NCI-H1417 treated with DMSO at 0.1 percent for 48 hours (cell line): ENCODE measurements at places on chromosomes 4 and X.

DNA sequence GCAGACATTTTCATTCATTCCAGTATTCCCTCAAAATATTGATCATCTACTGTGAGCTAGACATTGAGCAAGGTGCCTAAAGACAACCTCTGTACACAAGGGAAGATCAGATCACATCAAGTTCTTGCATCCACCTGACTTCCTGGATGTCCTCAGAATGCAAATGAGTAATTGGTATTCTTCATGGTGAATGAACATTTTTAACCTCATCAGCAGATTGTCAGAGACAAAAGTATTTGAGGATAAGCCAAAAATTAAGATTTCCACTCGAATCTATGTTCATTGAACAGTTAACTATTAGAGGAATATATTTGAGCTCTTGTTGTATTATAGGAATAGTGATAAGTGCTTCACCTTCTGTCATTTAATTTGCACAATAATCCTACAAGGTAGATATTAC is 1.3 kb downstream of the SMARCAD1 start:
- DNase-seq = no peak

DNA sequence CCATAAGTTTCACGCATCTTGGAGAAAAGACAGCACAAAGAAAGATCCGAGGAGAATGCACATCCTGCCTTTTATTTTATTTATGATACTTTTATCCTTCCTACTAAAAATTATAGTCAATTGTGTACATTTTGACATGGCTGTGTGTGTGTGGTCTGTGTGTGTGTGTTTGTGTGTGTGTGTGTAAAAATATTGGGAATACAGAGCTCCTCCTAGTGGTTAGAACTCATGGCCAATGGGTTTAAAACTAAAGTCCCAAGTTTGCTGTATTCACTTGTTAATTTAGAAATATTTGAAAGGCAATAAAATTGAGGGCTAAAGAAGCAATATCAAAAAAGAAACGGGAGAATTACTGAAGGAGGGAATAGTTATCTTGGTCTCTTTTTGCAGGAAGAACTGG is 47.5 kb downstream of the NKX6-1 start:
- no peak for DNase-seq

GRCh38 chr4:59565836-59566235 is 1634.3 kb upstream of the ADGRL3 start:
- no peak for DNase-seq

- no peak for DNase-seq
These were observed 47.9 kb downstream of the TET2 start for GRCh38 chr4:105194328-105195231.

DNA sequence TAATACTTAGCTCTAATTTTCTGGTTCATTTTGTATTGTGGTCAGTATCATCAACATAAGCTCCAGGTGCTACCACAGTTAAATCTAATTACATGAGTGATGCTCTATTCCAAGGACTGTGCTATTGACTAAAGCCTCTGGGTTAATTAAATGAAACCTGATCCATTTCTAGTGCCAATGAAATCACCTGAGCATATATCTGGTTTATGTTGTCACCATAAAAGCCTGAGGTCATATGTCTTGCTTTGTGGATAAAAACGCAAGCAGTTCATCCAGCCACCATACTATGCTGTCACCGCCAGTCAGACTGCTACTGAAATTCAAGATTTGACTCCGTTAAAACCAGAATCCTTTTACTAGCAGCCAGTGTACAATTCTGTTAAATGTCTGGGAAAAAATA is 64.2 kb upstream of the ZNF518B start:
- DNase-seq = peak; percentile 90

DNA sequence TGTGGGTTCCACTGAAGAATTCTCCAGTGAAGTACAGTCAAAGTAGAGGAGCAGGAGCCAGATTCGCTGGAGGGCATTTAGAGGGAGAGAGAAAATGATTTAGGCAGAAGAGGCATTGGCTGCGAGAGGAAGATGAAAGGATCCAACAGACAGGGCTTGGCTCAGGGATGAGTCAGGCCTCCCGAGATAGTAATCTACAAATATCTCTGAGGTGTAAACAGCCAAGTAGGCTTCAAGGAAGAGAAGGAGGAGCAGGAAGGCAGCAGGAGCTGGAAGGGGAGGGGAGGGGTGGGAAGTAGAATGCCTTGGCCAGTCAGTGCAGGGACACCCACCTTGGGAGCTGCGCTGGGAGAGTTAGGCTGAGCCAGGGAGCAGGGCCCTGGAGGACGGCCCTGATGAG is 55.5 kb downstream of the PJA1 start:
- no peak for DNase-seq

DNA sequence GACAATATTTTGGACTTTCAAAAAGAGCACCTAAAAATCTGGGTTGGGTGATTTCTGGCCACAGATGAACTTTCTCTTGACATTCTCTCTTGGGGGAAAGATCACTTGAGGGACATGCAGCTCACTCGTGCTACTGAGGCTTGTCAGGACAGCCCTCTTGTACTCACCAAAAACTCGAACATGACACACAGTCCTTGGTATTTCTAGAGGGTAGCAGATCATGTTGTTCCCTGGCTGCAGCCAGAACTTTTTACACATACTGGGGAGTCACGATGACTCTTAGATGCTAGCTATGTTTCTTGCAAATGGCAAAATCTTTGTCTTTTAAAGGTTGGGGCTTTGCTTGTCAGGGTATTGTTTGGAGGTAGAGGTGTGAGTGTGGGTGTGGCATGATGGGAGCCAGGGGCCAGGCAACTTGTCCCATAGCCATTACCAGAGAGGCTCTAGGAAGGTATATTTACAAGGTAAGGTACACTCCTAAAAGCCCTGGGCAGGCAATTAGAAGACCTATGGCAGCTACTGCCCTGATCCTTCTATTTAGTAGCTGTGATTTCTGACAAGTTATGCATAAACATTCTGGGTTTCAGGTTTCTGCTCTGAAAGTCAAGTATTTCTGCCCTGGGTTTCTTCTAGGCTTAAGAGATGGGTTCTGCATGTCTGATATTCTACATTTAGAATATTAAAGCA is 241.7 kb upstream of the TLL1 start:
- DNase-seq = no peak

- no peak for DNase-seq
These were observed 3.2 kb upstream of the PLP1 start for GRCh38 chrX:103773445-103773844.

DNA sequence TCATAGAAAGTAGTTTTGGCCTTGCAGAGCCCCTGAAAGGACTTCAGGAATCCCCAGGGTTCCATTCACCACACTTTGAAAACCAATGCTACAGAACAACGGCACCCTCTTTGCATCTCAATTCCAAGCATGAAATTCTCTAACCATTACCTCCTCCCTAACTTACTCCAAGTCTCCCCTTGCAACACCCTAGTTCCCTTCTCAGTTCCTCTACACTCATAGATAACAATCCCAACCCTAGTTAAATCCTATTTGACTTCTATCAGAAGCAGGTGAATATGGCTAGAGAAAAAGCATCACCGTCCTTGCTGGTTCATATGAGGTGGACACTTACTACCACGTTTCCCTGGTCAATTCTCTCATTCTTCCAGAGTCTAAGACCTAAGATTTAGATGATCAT is 2.4 kb downstream of the RCHY1 start:
- DNase-seq = no peak

- DNase-seq = no peak
These were observed 1087.4 kb upstream of the SLIT2 start for GRCh38 chr4:19164334-19164733.

- no peak for DNase-seq
These were observed 2.0 kb upstream of the LIMCH1 start for GRCh38 chr4:41535911-41536371.

GRCh38 chrX:38651625-38652601 is 90.6 kb downstream of the TSPAN7 start:
- DNase-seq = no peak

DNA sequence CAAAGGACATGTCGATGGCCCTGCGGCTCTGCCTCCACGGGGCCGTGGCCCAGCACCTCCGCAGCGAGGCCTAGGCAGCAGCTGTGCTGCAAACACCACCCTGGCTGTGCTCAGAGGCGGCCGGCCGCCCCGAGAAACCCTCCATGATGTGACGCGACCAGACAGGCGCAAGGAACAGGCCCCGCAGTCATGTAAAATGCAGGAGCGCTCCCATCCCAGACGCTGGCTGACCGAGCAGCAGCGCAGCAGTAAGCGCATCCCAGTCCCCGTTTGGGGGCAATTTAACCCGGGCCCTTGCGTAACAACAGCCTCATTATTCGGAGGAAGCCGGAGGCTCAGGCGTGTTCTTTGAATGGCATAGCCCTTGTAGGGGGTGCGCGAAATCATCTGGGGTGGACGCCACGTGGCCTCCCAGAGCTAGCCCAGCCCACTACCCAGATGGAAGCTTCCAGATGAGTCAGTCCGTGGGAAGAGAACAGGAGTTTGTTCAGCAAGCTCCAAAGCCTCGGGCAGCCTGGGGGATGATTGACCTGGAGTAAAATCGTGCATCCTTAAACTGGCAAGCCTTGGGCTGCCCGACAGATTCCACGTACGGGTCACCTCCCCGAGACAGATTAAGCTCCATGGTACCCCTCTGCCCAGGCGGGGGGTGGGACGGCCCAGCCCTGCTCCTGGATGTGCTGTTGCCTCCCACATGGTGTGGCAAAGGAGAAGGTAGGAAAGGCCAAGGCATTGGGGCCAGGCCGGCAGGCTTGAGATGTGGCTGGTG is 124.0 kb downstream of the HMX1 start:
- no peak for DNase-seq

DNA sequence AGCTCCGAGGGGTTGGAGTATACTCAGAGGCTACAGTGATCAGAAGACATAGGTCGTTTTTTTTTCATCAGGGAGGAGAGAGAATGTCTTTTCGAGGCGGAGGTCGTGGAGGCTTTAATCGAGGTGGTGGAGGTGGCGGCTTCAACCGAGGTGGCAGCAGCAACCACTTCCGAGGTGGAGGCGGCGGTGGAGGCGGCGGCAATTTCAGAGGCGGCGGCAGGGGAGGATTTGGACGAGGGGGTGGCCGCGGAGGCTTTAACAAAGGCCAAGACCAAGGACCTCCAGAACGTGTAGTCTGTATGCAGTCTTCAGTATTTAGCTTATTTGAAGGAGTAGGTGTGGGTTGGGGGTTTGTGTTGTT is 500 bp downstream of the GAR1 start:
- no peak for DNase-seq

GRCh38 chr4:112753333-112753732 is 116.4 kb downstream of the LARP7 start:
- DNase-seq = no peak

GRCh38 chr4:116058129-116058528 is 944.7 kb upstream of the NDST4 start:
- DNase-seq = no peak

- DNase-seq = no peak
These were observed 3.5 kb downstream of the TMSB4X start for GRCh38 chrX:12978205-12979025.

GRCh38 chr4:1883583-1883982 is 12.4 kb downstream of the NSD2 start:
- DNase-seq = no peak

DNA sequence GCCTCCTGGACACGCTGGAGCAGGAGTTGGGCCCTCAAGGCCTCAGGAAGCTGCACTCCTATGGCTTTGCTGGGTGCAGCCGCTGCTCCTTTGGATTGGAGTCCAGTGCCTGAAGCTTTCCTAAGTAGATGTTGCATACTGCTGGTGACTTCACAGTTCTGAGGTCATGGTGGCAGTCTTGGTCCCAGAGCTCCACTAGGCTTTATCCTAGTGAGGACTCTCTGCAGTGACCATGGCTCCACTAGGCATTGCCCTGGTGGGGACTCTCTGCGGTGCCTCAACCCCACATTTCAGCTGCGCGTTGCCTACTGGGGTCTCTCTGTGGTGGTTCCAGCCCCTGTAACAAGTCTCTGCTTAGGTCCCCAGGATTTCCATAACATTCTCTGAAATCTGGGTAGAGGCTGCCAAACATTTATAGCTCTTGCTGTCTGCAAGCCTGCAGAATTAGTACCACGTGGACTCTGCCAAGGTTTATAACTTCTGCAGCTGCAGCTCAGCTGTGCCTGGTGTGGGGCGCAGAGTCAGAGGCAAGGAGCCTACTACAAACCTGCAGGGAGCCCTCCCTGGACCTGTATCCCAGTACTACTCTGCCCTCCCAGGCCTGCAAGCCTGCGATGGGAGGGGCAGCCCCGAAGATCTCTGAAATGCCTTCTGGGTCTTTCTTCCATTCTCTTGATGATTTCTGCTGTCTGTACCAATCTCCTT is 46.0 kb upstream of the NFKB1 start:
- DNase-seq = no peak

DNA sequence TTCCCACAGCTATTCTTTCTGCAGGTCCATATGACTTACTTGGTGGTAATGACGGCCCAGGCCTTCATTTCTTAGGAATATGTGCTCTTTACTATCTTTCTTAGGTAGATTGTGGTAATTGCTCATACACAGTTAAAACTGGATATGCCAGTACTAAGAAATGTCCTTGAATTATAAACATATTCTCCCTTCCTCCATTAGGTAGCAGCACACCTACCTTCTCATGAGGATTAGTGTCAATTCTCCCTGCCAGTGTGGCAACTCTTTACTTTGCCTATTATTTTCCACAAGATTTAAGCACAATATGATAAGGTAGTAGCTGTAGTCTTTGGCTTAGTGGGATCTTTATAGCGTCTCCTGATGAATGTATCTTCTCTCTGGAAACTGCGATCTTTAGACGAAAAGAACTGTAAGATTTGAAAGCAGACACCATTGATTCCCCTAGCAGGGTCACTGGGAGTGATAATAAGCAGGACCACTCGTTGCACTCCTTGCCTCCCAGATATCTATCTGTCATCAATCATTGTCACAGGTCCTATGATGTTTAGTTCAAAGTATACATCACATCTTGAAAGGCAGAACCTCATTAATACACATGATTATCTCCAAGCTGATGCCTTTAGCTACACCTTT is 1240.7 kb downstream of the C4orf33 start:
- no peak for DNase-seq

- peak; percentile 59 for DNase-seq
These were observed 22.8 kb downstream of the NDST4 start for GRCh38 chr4:115090483-115091075.

GRCh38 chr4:182306792-182307507 is 63.7 kb downstream of the TENM3 start:
- DNase-seq = no peak

DNA sequence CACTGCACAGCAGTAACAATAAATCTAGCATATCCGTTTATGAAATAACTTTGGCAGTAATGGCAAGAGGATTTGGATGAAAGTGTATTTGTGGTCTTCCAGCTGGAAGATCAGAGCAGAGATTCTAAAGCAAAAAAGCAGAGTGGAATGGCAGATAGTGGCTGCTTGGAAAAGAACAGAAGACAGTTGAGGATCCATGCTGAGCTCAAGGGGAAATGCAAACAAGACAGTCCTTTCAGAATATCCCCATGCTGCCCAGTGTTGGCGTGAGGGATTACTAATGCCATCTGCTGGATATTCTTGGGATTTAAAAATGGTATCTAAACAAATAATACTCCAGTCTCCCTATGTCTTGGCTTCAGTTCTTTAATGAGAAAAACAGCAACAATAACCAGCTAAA is 629.1 kb upstream of the ATOH1 start:
- peak; percentile 18 for DNase-seq

GRCh38 chr4:16083241-16084191 is at the start of gene PROM1:
Gene PROM1 (minus strand): TSS chr4:16084023. CDS start chr4:16075906, 8,117 bp downstream.
- no peak for DNase-seq

- no peak for DNase-seq
These were observed 262.2 kb upstream of the TTC29 start for GRCh38 chr4:147207911-147208310.
